Stimulated activated CD8-positive, alpha-beta memory T cell treated with anti-CD3 and anti-CD28 coated beads, Interleukin-7, amount 100 ng/mL, for 1 hour (primary cell): ENCODE measurements at places on chromosomes 2 and 18.

DNA sequence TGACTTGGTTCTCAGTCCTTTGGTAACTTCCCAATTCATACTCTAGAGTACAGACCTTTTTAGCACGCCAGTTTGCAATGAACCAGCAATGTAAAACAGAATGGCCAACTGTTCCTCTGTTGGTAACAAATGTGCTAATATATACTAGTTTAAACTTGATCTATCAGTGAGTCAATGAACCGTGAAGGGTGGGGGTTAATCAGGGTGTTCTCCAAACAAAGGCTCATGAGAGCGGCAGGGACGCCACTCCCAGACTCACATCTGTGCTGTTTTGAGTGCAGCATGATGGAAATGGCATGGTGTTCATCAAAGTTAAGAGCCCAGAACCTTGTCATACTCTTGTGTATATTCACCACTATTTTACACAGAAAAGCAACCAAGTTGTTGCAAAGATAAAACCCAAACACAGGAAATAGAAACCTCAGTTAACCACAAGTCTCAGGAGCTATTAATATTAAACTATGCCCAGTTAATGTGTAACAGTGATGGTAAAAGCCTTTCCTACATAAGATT is 70.3 kb downstream of the CERKL start:
- no peak for DNase-seq

GRCh38 chr2:20179755-20180594 is 45.0 kb downstream of the SDC1 start:
- DNase-seq: no peak

- DNase-seq: no peak
Measured at GRCh38 chr2:239000089-239000488, 152.2 kb downstream of the TWIST2 start.

DNA sequence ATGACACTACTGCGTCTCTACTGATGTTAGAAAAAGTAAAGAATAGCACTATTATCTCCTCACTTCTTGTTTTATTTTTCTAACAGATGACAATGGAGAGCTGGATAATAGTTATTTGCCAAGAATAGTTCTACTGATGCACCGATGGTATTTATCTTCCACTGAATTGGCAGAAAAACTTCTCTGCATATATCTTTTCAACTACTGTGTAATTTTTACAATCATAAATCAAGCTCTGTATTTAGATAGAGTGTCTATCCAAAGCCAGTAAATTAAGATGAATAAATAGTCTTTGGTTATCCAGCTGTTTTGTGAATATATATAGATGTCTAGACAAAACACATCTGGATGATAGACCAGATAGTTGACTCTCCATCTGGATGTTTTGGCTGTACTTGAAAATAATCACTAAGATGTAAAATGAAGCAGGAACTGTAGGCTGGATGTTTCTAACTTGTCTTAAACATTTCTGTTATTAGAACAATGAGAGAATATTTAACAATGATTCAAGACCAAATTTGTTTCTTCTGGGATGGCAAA is 40.1 kb downstream of the RASGRP3 start:
- DNase-seq: no peak

GRCh38 chr2:186422226-186422625 is 63.8 kb upstream of the ZC3H15 start:
- no peak for DNase-seq

DNA sequence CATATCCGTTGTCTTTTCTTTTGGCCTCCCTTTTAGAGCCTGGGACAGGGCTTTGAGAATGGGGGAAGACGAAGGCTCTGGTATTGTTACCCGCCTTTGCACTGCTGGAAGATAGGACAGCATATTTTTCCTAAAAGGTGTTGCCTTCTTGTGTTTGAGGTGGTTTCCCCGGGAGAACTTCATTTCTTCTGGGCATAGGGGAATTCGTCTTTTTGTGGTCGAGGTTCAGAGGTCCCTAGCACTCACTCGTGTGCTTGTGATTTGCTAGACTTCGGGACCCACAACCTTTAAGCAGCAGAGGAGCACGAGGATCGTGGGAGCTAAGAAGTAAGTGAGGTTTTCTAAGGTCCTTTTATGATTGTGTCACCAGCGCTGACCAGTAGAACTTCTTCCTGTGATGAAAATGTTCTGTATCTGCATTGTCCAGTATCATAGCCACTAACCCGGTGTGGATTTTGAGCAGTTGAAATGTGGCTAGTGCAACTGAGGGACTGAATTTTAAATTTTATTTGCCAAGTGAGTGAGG is 611 bp downstream of the ZNF512 start:
- no peak for DNase-seq

GRCh38 chr2:24855022-24855622 is 61.9 kb downstream of the CENPO start:
- no peak for DNase-seq

DNA sequence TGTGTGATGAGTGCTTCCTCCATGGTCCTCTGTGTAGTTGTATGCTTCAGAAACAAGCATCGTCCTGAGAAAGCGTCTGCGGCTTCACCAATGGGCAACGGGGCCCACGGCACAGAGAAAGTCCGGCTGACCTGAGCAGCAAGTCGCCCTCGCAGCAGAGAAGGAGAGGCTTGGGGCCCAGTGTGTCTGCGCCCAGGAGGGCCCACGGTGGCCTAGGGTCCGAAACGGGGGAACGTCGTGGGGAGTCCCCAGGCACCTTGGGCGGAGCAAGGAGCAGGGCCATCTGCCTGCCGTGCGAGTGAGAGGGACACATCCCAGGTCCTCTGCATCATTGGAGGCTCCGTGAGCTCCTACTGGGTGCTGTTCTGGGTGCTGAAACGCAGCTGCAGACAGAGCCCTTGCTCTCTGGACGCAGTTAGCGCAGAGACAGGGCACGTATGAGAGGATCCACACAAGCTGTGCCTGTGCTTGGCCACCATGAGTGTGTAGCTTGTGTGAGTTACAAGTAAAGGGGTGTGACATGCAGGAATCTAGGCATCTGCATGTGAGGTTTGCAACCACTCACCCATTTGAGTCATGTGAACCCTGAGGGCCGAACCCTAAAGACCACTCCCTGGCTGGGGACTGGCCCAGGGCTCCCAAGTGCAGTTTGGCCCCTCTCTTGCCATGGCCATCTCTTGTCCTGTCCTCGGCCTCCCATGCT is 10.6 kb downstream of the GPC1 start:
- no peak for DNase-seq

DNA sequence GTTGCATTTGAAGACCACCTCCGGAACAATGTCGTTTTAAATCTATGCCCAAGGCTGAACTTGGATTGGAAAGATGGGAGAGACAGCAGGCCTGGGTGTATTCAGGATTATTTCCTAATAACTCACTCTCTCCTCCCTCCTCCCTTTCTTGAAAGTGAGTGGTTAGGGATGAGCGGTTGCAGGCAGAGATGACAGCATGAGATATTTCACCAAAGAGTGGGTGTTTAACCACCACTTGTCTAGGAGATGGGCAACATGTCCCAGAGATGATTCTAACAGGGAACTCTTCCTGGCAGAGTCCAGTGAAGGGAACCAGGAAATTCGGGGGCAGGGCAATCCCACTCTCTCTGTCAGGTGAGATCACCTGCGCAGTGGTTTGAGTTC is 123.2 kb downstream of the KCTD1 start:
- DNase-seq: no peak

DNA sequence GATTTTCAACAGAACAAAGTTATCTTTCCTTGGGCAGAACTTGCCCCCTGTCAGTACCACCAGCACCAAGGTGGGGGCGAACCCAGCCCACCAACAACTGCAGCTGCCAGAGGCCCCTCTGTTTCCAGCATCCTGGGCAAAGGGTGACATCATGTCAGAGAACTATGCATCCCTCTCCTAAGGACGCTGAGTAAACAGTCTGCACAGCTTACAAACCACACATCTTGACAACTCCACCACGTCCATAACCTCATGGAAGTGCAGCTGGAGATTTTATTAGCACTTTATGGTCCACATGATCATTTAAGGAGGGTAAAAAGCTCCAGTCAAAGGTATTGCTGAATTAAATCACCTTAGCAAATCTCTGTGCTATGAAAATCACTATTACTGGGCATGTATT is 40.4 kb downstream of the PIEZO2 start:
- no peak for DNase-seq

- DNase-seq: no peak
Measured at GRCh38 chr2:187404431-187405110, 43.5 kb downstream of the CALCRL start.

DNA sequence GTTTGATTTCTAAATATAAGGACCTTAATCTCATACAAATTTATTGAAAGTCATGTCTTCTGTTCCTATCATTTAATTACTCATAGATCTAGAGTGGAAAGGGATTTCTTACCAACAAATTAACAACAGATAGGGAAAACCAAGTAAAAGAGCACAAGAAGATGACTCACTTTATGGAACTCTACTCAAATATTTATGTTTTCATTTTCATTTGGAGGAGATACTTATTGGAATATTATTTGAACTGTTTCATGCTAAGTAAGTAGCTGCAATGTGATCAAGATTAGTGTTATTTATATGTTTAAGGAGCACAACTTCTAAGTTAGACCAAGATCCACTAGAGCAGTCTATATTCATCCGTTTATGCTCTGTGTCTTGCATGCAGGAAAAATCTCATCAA is 1.3 kb downstream of the NT5C1B start:
- no peak for DNase-seq

- DNase-seq: no peak
Measured at GRCh38 chr2:11699686-11700670, 30.0 kb upstream of the NTSR2 start.

GRCh38 chr2:172430678-172431077 is 3.3 kb downstream of the ITGA6 start:
- no peak for DNase-seq

DNA sequence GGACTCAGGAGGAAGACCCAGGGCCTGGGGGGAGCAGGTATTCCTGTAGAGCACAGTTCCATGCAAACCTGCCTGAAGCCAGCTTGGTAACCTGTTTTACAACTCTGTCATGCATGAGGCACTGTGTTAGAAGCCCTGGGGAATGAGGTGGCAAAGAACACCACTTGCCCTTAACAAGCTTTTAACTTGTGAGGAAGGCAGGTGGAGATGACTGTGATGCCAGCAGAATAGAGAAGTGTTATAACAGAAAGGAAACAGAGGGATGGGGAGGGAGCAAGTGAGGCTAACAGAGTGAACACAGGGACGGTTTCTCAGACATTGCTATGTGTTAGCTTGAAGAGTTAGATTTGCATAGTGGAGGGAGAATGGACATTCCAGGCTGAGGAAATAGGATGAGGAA is 11.5 kb upstream of the IL1A start:
- no peak for DNase-seq

DNA sequence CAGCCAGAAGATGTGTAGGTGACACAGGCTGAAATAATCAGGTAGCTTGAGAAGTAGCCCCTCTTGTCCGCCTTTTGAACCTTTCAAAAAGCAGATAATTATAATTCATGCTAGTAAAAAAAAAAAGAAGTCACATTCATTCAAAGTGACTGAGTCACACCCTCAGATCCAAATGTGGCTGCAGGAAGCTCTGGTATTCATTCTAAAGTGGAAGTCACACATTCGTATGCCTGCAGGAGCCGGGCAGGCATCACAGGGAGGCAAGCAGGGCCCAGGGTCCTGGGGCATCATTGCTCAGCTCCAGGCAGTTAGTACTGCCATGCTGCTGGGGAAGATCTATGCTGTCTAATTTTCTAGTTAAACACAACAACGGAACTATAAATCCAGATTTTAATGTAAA is 21.7 kb upstream of the RAB11FIP5 start:
- no peak for DNase-seq
